Hematopoietic multipotent progenitor cell treated with erythropoietin and hydrocortisone succinate and interleukin-3 and kit ligand, for 17 days (in vitro differentiated cells): ENCODE measurements at places on chromosomes 6 and 20.
A peak's percentile ranks its signal among the peaks of the same experiment; 100 is the strongest.

DNA sequence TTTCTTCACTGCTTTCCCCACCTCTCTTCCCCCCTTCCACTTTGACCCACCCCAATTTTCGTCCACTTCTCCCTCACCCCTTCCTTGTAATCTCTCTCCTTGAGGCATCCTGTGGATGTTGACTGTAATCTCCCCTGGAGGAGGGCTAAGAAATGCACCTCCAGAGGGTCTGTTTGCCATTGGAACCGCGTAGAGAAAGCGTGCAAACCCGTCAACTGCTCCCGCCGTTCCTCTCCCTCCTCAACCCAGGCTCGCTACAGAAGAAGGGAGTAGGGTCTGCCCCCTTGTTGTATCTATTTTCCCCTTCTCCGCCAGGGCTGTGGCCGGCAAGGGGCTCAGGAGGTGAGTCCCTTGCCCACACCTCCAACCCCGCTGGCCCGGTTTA is 502 bp upstream of the HTR1E start:
- no peak for DNase-seq

- peak; percentile 65 for DNase-seq
Measured at GRCh38 chr6:32108094-32108627, 977 bp downstream of the TNXB start.

DNA sequence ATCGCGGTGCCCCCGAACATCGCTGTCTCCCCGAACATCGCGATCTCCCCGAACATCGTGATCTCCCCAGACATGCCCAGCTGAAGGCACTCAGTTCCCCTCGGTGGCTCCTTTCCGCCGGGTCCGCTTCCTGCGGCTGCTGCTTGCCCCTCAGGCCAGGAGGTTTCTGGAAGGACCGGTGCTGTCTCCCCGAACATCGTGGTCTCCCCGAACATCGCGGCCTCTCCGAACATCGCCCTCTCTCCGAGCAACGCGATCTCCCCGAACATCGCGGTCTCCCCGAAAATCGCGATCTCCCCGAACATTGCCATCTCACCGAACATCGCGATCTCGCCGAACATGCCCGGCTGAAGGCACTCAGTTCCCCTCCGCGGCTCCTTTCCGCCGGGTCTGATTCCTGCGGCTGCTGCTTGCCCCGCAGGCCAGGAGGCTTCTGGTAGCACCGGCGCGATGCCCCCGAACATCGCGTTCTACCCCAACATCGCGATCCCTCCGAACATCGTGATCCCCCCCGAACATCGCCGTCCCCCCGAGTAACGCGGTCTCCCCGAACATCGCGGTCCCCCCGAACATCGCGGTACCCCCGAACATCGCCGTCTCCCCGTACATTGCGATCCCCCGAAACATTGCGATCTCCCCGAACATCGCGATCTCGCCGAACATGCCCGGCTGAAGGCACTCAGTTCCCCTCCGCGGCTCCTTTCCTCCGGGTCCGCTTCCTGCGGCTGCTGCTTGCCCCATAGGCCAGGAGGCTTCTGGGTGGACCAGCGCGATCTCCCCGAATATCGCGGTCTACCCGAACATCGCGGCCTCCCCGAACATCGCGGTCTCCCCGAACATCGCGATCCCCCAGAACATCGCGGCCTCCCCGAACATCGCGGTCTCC is 808 bp downstream of the ULBP1 start:
- no peak for DNase-seq

DNA sequence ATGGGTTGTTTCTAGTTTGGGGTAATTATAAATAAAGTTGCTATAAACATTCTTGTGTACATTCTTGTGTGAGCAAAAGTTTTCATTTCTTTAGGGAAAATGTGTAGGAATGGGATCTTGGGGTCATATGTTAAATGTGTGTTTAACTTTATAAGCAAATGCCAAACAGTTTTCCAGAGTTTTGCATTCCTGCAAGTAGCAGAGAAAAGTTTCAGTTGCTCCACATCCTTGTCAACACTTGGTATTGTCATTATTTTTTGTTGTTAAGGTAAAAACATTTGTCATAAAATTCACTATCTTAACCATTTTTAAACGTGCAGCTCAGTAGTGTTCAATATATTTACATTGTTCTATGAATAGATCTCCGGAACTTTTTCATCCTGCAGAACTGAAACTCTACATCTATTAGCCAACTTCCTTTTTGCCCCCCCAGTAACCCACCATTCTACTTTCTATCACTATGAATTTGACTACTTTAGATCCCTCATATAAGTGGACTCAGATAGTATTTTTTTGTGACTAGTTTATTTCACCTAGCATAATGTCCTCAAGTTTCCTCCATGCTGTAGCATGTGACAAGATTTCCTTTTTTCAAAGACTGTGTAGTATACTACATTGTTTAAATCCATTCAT is 48.4 kb downstream of the PHACTR2 start:
- no peak for DNase-seq

DNA sequence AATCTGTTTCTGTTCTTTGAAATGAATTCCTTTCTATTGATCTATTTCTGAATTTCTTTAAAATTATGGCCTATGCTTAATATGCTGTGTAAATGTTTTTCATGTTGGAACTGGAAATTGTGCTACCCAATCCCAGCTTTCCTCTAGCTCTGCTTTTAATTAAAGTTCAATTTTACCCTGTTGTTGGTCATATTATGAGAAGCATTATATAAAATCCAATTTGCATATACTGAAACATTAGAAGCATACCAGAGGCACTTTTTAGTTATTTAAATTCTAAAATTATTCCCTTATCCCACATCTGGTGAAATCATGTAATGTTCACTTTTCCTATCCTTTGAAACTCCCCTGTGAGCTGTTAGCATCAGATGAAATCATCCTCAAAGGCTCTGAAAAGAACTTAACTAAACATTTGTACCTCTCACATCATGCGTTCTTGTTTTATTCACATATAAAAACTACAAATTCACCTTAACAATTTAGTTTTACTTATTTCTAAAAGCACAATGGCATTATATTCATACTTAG is 160.6 kb upstream of the COL21A1 start:
- no peak for DNase-seq

DNA sequence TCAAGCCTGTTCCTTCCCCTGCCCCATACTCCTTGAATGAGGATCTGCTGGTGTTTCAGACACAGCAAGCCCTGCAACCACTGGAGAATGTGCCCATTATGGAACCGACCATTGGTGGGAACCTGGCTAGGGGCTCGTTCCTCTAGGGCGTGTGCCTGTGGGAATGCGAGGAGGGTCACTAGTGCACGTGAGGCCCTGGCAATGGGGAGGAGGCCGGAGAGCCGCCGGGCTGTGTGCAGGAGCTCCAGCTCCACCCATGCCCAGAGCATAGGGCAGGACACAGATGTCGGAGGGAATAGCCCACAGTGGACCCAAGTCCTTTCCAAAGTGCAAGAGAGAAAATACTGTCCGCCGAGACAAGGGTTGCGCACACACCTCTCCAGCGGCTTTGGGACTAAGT is 99.3 kb downstream of the ERMARD start:
- DNase-seq: no peak

DNA sequence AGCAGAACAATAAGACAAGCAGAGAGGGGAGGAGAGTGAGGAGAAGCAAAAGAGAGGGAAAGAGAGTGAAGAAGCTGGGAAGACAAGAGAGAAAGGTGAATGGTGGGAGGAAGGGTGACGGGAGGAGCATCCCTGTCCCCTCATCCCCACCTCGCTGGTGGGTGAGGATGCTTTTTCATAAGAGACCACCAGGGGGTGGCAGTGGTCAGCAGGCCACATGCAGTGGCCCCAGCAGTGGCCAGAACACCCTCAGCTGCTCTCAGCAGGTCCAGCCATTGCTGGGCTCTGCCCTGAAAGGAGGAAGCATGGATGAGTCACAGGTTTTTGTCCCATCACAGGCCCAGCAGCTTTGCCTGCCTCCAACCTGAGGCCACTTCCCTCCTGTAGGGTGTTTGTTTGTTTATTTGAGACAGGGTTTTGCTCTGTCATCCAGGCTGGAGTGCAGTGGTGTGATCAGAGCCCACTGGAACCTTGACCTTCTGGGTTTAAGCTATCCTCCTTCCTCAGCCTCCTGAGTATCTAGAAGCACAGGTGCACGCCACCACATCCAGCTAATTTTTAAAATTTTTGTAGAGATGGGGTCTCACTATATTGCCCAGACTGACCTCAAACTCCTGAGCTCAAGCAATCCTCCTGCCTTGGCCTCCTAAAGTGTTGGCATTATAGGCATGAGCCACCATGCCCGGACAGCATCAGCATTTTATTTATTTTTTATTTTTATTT is 24.0 kb downstream of the FGD2 start:
- peak; percentile 93 for DNase-seq

- no peak for DNase-seq
Measured at GRCh38 chr20:32526125-32526524, 59.0 kb downstream of the NOL4L start.

GRCh38 chr6:43264599-43265145 is 21.4 kb downstream of the TTBK1 start:
- DNase-seq: no peak

- no peak for DNase-seq
Measured at GRCh38 chr6:143822584-143823024, 20.5 kb upstream of the LTV1 start.

GRCh38 chr6:159935065-159935464 is 33.8 kb upstream of the IGF2R start:
- DNase-seq: no peak

GRCh38 chr6:39197521-39197920 is 31.8 kb downstream of the KCNK5 start:
- no peak for DNase-seq

- DNase-seq: no peak
Measured at GRCh38 chr6:102216232-102216631, 822.7 kb downstream of the GRIK2 start.
